ENCODE measurements at places on chromosomes 16 and 17.

DNA sequence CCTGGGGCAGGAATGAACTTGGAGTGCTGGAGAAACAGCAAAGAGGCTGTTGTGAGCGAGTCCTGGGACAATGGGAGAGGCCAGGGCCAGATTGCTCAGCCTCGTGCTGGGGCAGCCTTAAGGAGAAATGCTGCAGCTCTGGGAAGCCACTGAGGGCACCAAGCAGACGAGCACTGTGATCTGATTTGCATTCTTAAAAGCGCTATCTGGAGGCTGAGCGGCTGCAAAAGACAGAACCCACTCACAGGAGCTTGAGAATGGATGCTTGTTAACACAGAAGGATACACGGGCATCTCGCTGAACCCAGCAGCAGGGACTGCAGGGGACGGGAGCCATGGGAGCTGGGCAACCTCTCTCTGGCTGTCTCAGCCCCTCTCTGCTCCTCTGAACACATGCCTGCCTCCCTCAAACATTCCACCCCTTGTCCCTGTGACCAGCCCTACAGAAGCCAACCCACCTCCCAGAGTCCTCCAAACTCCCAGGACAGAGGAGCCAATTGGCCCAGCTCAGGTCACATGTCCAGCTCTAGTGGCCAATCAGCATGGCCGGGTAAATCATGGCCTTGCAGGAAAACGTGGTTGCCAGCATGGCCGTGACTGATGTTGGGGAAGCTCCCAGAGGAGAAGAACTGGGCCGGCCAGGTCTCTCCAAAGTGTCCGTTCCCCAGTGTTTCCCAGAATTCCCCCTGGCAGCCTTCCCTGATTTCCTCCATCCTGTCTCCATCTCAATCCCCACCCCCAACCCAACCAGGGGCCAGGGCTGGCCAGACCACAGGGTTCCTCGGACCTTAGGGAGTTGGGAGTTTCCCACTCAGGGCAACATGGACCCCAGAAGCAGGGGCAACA is 60.3 kb downstream of the GSG1L start:
- DNase-seq, result no peak

GRCh38 chr16:87701078-87701460 is 64.7 kb downstream of the KLHDC4 start:
- no peak for DNase-seq

DNA sequence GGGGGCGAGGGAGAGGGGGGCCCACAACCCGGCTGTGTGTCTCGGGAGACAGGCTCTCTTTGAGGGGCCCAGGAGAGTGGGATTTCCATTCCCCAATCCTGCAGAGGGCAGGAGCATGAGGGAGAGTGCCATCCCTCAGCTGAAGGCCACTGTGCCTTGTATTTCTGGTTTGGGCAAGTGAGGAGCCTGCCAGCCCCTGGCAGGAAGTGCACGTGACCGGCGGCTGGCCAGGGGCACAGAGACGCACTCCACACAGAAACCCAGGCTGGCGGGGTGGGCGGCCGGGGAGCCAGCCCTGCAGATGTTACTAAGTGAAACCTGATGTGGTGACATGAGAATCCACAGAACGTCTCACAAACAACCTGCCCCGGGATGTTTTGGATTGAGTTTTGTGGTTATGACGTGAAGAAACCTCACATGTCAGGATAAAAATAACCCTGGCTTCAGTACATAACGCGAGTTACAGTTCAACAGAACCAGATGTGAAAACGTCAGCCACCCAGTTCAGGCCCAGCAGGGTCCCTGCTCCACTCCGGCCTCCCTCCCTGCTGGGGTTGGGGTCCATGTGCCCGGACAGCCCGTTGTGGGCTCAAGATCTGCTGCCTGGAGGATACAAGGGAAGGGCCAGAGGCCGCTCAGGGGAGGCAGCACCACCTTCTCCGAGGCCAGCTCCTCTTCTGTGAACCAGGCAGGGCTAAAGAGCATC is 51.7 kb upstream of the MTSS2 start:
- DNase-seq, result peak; percentile 85

GRCh38 chr17:81476097-81476496 is 36.5 kb downstream of the ACTG1 start:
- no peak for DNase-seq

DNA sequence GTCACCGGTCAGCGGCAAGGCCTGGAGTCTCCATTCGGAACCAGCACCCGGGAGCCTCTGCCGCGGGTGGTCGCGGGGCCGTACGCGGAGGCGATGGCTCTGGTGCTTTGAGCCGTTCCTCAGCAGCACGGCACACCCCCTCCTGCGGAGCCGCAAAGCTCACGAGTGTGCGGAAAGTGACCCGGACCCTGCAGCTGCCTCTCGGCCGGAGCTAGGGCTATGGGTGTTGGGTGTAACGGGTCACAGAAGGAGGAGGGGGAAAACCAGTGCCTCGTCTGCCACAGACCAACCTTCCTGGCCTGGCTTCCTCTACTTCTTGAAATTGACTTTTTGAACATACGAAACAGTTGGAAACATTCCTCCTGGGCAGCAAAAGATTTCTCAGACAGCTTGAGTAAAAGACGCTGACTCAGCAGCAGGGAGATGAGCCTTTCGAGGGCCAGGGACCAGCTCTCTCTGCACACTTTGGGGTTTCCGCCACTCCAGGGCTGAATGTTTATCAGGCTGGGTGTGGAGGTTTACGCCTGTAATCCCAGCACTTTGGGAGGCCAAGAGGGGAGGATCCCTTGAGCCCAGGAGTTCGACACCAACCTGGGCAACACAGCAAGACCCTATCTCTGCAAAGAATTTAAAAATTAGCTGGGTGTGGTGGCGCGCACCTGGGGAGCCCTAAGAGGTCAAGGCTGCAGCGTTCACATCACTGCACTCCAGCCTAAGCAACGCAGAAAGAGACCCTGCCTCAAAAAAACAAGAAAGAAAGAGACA is 26.4 kb upstream of the PITPNA start:
- no peak for DNase-seq

DNA sequence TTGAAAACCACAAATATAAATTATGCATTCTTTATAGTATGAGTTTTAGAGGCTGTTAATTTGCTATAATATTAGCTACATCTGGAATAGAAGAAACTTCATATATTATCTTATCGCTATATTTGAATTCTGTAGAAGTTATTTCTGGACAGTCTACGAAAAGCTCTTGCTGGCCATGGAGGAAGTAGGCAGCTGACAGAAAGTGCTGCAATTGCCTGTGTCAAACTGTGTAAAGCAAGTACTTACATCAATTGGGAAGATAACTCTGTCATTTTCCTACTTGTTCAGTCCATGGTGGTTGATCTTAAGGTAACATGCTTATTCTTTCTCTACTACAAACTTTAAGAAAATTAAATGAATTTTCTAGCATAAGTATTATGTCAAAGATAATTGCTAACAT is 96.8 kb downstream of the OMG start:
- DNase-seq, result no peak

GRCh38 chr16:2925951-2926649 is 14.4 kb downstream of the FLYWCH1 start:
- no peak for DNase-seq

DNA sequence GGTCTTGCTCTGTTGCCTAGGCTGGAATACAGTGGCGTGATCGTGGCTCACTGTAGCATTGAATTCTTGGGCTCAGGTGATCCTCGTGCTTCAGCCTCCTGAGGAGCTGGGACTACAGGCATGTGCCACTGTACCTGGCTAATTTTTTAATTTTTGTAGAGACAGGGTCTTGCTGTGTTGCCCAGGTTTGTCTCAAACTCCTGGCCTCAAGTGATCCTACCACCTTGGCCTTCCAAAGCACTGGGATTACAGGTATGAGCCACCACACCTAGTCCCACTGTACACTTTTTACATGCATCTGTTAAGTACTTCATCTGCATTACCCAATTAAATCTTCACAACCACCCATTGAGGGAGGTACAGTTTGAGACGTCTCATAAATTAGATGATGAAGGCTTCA is 12.4 kb downstream of the TNRC6A start:
- DNase-seq, result no peak

GRCh38 chr17:55117164-55117563 is 147.6 kb upstream of the HLF start:
- DNase-seq, result no peak
